ENCODE measurements at places on chromosomes 12 and 14.

DNA sequence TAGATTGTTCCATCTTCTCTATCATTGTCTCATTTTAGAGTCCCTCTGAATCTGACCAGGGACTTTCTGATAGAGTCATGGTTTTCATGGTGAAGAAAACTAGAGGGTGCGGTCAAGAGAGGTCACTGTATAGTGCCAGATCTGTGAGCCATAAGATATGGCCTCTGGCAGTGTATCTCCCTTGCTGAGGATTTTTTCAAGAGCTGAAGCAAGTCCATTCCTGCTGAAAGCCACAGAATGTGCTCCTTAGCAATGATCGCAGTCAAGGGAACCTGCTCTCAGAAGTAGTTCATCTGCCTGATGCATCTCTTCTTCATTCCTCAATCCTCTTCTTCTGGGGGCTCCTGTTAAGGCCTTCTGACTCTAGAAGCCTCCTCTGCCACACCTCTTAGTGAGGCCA is 405.2 kb downstream of the EGLN3 start:
- no peaks in the 10 kb centered on the region for H3K36me3 ChIP-seq
- H3K27ac ChIP-seq = no peak overlapping the region
- H3K27me3 ChIP-seq = no peaks in the 10 kb centered on the region
- H3K4me1 ChIP-seq = peaks cover 29% of the 10 kb centered on the region
- no peak for DNase-seq
- no peak overlapping the region for H3K4me3 ChIP-seq

- no peaks in the 10 kb centered on the region for H3K36me3 ChIP-seq
- peaks cover 25% of the 10 kb centered on the region for H3K27me3 ChIP-seq
- no peaks in the 10 kb centered on the region for H3K4me1 ChIP-seq
- no peak overlapping the region for H3K4me3 ChIP-seq
- no peak for DNase-seq
These were observed 982.0 kb upstream of the TMEM132C start for GRCh38 chr12:127284870-127285431.

GRCh38 chr12:42360747-42361403 is 34.9 kb downstream of the PPHLN1 start:
- H3K4me3 ChIP-seq = no peak overlapping the region
- no peaks in the 10 kb centered on the region for H3K27me3 ChIP-seq
- no peaks in the 10 kb centered on the region for H3K4me1 ChIP-seq
- H3K27ac ChIP-seq = no peak overlapping the region
- DNase-seq = no peak

DNA sequence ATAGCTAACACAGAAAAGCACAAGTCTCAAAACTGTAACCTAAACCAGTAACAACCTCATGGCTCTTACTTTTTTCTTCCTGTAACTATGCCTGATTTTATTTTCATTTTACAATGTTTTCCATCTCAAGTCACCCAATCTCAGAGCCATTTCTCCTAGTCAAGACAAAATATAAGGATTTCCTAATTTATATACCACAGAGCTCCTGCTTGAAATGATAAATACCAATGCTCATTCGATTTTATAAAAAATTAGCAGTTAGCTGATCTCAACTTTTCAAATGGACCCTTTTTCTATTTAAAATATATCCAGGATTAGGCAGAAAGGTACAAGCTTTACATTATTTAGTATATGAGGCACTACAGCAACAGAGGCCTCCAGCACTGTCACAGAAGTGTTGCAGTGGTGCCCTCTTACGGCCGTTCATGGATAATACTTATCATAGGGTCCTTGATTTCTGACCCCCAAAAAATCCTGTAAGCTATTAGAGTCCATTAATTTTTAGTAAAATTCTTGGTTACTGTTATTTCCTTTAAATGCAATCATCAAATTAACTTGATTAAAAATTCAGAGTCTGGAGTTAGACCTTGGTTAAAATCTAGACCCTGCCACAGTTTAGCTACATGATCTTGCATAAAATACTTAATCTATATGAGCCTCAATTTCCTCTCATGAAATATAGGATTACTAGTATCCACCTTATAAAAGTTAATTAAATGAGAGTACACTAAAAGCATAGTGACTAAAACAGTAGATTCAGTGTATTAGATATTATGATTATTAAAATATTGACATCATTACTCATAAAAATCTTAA is 68.3 kb downstream of the SEC23A start:
- no peaks in the 10 kb centered on the region for H3K27me3 ChIP-seq
- H3K27ac ChIP-seq = no peak overlapping the region
- DNase-seq = no peak
- peaks cover 5% of the 10 kb centered on the region for H3K4me1 ChIP-seq
- no peak overlapping the region for H3K4me3 ChIP-seq

DNA sequence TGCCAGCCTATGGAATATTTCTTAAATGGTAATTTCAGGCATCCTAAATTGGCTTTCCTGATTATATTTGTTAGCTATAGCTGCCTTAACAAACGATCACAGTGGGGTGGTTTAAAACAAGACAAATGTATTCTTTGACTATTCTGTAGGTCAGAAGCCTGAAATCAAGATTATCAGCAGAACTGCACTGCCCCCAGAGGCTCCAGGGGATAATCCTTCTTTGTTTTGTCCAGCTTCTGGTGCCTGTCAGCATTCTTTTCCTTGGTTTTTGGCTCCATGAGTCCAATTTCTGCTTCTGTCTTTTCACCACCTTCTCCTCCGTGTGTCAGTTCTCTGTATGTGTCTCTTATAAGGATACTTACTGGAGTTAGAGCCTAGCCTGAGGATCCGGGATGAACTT is 1282.2 kb upstream of the USP15 start:
- H3K27ac ChIP-seq = no peak overlapping the region
- no peak overlapping the region for H3K4me3 ChIP-seq
- H3K4me1 ChIP-seq = peaks cover 5% of the 10 kb centered on the region
- DNase-seq = no peak

- H3K4me3 ChIP-seq = no peak overlapping the region
- peaks cover 13% of the 10 kb centered on the region for H3K36me3 ChIP-seq
- no peaks in the 10 kb centered on the region for H3K27me3 ChIP-seq
These were observed 139.3 kb downstream of the CALM1 start for GRCh38 chr14:90536092-90536491.

Measured in neural crest cell (in vitro differentiated cells).